ENCODE measurements at places on chromosomes 13 and 19.
A peak's percentile ranks its signal among the peaks of the same experiment; 100 is the strongest.

- DNase-seq: no peak
Measured at GRCh38 chr13:98957731-98958442, 20.0 kb downstream of the DOCK9 start.

- DNase-seq: no peak
Measured at GRCh38 chr13:29805994-29806979, 44.1 kb downstream of the UBL3 start.

GRCh38 chr19:5882421-5882968, 12.2 kb upstream of the FUT5 start:
- no peak for DNase-seq

- DNase-seq: no peak
Measured at GRCh38 chr13:66139250-66139649, 1090.9 kb downstream of the PCDH9 start.

DNA sequence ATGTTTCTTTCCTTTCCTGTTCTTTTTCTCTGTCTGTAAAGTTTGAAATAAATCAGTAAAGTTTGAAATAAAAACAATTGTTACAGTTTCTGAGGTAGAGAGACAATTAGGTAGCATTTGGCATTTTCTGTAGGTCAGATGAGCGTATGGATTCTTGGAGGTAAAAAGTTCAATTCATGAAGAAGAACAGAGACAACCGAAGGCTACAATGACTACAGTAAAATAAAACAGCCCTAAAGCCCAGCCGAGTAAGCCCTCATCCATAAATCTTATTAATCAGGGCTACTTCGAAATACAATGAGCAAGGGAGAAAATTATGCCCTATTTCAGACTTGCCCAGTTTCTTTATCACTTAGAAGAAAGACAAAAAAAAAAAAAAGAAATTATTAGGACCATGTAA, 941.9 kb upstream of the SLC10A2 start:
- DNase-seq: no peak

DNA sequence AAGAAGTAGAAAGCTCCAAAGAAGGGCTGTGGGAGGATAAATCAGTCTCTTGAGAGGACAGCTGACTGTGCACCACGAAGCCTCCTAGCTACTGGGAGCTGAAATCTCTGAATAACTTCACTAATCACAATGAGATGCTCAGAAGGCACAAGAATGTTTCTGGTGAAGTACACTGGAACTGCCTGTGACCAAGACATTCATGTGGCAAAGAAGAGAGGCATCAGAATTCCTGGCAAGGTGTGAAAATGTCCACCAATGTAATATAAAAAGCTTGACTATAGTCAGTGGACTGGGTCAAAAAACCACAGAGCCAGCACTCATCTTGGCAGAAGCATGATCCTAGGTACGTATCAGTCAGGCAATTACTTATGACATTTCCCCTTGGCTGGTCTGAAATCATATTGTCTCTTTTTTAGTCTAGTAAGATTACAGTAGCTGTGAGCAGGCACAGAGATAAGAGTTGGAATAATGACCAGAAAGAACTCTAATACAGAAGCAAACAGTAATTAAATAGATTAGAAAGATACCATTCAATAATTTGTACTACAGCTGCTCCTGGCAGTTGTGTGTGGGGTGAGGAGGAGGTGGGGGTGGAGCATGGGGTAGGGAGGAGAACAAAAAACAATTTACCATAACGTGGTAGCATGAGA, 434.7 kb downstream of the DIAPH3 start:
- DNase-seq: no peak

- DNase-seq: peak; percentile 15
Measured at GRCh38 chr13:31638577-31638976, 100.7 kb upstream of the RXFP2 start.

DNA sequence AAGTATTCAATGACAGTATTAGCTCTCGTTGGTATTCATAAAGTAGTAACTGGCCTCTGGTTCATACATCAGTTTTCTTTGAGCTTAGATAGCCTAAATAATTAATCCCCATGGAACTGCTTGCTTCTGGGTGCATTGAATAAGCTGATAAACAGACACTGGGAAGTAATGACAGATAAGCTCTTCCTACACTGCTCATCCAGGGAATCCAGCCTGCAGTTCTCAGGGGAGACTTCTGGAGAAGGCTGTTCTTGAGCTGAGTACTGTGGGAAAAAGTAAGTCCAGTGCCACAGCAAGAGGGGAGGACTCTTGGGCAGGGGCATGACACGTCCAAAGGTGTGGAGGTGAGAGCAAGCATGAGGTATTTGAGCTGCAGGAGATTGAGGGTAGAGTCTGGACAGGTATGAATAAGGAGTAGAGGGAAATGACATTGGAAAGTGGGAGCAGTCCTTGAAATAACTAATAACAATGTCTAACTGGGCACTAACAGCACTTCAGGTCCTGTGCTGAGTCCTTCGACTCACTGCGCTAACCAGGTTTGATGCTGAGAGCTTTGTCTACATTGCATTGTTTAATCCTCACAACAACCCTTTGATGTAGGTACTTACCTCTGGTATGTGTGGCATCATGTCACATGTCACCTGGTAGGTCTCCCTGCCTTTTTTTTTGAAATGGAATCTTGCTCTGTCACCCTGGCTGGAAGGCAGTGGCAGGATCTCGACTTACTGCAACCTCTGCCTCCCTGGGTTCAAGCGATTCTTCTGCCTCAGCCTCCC, 7.2 kb downstream of the GARRE1 start:
- no peak for DNase-seq

GRCh38 chr19:39052243-39052746, 19.9 kb upstream of the FBXO27 start:
- DNase-seq: no peak

DNA sequence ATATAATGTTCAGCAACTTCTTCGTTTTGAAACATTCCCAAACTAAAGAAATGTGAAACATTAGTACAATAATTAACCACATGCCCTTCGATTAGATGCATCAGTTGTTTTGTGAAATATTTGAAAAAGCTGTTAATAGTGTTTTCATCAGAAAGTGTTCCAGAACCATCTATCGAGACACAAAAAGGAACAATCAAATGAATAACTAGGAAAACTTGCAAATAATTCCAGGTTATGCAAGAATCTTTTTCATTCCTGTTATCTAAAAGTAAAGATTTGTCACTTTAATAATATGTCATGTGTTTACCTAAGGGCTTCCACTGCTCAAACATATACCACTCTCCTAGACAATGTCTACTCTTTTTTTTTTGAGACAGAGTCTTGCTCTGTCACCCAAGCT, 904.2 kb upstream of the MIR17HG start:
- no peak for DNase-seq

DNA sequence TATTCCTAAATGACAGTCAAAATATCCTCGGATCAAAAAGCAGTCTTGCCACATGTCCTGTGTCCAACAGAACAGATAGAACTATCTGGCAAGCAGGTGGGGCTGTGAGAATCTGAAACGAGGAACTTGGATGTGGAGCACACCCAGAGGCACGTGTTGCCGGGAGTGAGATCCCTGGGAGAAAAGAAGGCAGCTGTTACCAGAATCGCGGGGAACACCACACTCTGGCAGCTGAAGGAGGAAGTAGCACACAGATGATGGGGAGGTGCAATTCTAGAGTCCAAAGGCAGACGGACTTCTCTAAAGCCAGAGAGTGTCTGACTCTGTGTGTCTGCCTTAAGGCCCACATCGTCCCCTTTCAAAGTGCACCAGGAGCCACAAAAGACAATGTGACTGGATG, 22.3 kb downstream of the SLC7A1 start:
- no peak for DNase-seq

GRCh38 chr19:35753634-35754369, 3.0 kb downstream of the HSPB6 start:
- no peak for DNase-seq

DNA sequence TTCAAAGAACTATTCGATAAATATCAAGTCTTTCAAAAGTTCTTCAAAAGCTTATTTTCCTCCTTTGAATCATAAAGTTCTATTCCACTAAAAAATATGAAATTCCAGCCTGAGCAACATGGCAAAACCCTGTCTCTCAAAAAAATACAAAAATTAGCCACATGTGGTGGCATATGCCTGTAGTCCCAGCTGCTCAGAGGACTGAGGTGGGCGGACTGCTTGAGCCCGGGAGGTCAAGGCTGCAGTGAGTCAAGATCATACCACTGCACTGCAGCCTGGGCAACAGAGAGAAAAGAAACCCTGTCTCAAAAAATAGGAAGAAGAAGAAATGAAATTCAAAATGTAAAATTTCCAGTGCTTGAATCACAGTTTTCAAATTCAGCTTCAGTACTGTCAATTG, 24.6 kb downstream of the CAB39L start:
- no peak for DNase-seq

DNA sequence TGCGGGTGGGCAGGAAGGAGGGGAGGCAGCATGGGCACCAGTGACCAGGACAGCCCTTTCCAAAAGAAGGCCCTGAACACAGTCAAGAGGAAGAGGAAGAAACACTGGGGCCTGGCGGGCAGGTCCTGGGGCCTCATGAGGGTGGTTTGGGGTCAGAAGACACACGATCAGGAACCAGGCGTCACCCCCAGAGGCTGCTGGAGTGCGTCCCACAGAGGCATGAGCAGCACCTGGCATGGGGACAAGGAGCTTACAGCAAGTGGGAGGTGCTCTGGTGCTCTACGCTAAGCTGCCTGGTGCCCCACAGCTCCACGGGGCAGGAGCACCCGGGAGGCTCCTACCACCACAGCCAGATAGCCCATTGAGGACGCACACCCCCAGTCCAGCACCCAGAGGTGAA, 20.0 kb downstream of the ELL start:
- DNase-seq: no peak

Data from CMK (cell line).